Thoracic aorta (tissue), 2 donors: ENCODE measurements at places on chromosomes 13 and 19. TPM values are rescaled to one million over a fixed set of nuclear protein-coding genes. Genes with fewer than 3 reads are reported as not detected.

C1QTNF9 gene
- total RNA-seq = 0.41 TPM

UNC13A gene
- 7.7 TPM for total RNA-seq

VMAC gene
- 13.3 TPM for total RNA-seq

SLC1A6 gene
- total RNA-seq = not detected

SPIB gene
- total RNA-seq = not detected

ANGPTL8 gene
- not detected for total RNA-seq

ZSCAN4 gene
- total RNA-seq = not detected

RAB8A gene
- 40.5 TPM for total RNA-seq

SAFB2 gene
- total RNA-seq = 80.6 TPM

ATP8A2 gene
- total RNA-seq = 0.41 TPM

NKG7 gene
- 4.4 TPM for total RNA-seq

GJB6 gene
- not detected for total RNA-seq

GRCh38 chr19:51114087-51114729 is 6.0 kb upstream of the CTU1 start:
- DNase-seq = no peak
- H3K36me3 ChIP-seq = no peaks in the 10 kb centered on the region
- no peaks in the 10 kb centered on the region for H3K27me3 ChIP-seq

- H3K4me3 ChIP-seq = no peak overlapping the region
- peaks cover 4% of the 10 kb centered on the region for H3K4me1 ChIP-seq
- peaks cover 16% of the 10 kb centered on the region for H3K36me3 ChIP-seq
- no peak for DNase-seq
Observed at GRCh38 chr13:113630804-113631203, 27.2 kb downstream of the ATP4B start.

GRCh38 chr13:20363603-20364002 is 131.5 kb upstream of the GJB6 start:
- no peak overlapping the region for H3K27ac ChIP-seq
- no peak overlapping the region for H3K4me3 ChIP-seq
- no peak for DNase-seq
- no peaks in the 10 kb centered on the region for H3K36me3 ChIP-seq
- H3K27me3 ChIP-seq = no peaks in the 10 kb centered on the region

DNA sequence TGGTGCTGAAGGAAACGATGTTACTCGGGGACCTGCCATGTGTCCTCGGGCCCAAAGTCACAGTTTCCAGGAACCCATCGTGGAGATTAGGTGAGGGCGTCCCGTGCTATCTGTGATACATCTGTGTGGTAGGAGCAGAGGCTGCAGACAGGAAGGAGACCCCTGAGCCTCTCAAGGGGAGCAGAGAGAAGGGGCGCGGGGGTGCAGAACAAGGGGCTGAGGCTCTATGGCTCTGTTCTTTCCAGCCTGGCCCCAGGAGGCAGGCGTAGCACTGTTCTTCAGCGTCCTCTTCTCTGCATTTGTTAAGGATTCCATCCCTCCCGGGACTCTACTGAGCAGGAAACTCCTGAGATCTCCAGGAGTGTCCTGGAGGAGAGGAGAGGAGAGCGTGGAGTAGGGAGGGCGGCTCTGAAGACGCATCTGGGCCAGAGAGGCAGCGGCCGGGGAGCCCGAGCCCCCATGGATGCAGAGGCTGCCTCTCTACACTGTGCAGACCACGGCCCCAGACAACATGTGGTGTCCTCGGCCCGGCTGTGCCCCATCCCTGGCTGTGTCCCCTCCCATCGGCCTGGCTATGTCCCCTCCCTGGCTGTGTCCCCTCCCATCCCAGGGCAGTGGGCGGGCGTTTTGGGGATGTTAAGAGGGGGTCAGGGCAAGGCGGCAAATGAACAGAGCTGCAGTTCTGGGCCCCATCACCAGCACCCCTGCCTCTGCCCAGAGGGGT is 118.0 kb downstream of the ATP11A start:
- H3K4me3 ChIP-seq = no peak overlapping the region
- no peaks in the 10 kb centered on the region for H3K27me3 ChIP-seq
- no peak overlapping the region for H3K27ac ChIP-seq
- no peak for DNase-seq

GRCh38 chr19:45351401-45351952 is 10.9 kb downstream of the KLC3 start:
- no peak overlapping the region for H3K27ac ChIP-seq
- H3K4me3 ChIP-seq = no peak overlapping the region
- no peak for DNase-seq
- no peaks in the 10 kb centered on the region for H3K4me1 ChIP-seq
- peaks cover 10% of the 10 kb centered on the region for H3K36me3 ChIP-seq

DNA sequence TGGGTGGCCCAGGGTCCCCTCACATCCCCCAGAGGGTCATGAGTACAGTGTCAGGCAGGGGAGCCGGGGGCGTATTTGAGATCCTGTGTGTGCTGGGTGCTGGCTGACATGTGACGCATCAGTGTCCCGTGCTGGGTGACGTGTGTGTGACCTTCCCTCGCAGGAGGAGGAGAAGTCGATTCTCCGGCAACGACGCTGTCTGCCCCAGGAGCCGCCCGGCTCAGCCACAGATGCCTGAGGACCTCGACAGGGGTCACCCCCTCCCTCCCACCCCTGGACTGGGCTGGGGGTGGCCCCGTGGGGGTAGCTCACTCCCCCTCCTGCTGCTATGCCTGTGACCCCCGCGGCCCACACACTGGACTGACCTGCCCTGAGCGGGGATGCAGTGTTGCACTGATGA is 25.8 kb downstream of the PNPLA6 start:
- no peaks in the 10 kb centered on the region for H3K27me3 ChIP-seq
- H3K27ac ChIP-seq = no peak overlapping the region
- H3K4me1 ChIP-seq = no peaks in the 10 kb centered on the region

DNA sequence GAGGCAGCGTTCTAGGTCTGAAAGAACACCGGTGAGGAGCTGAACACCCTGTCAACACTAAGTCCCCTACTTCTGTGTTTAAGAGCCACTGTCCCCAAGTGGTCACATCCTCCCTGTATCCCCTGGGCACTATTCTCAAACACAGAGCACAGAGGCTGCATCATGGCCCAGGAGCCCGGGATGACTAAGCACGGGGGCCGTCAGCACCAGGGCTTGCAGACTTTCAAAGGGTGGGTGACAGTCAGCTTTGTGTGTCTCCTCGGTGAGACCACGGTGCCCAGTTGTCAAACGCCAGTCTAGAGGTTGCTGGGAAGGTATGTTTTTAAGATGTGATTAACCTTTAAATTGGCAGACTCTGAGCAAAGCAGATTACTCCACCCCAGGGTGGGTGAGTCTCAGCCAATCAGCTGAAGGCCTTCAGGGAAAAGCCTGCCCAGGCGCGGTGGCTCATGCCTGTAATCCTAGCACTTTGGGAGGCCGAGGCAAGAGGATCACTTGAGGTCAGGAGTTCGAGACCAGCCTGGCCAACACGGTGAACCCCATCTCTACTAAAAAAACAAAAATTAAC is 8.0 kb downstream of the MAP2K2 start:
- no peak for DNase-seq
- H3K4me3 ChIP-seq = no peak overlapping the region
- no peak overlapping the region for H3K27ac ChIP-seq
- no peaks in the 10 kb centered on the region for H3K27me3 ChIP-seq

- no peak overlapping the region for H3K27ac ChIP-seq
- H3K4me3 ChIP-seq = no peak overlapping the region
- no peaks in the 10 kb centered on the region for H3K36me3 ChIP-seq
Observed at GRCh38 chr13:50796463-50796862, 47.0 kb downstream of the DLEU7 start.

- peaks cover 18% of the 10 kb centered on the region for H3K36me3 ChIP-seq
- peaks cover 35% of the 10 kb centered on the region for H3K4me1 ChIP-seq
- no peak for DNase-seq
- peak overlapping the region; percentile 96 for H3K27ac ChIP-seq
Observed at GRCh38 chr19:41327576-41328156, 17.7 kb downstream of the CCDC97 start.

GRCh38 chr13:37495046-37495445 is 103.5 kb downstream of the POSTN start:
- DNase-seq = no peak
- no peaks in the 10 kb centered on the region for H3K36me3 ChIP-seq
- peaks cover 2% of the 10 kb centered on the region for H3K4me1 ChIP-seq

DNA sequence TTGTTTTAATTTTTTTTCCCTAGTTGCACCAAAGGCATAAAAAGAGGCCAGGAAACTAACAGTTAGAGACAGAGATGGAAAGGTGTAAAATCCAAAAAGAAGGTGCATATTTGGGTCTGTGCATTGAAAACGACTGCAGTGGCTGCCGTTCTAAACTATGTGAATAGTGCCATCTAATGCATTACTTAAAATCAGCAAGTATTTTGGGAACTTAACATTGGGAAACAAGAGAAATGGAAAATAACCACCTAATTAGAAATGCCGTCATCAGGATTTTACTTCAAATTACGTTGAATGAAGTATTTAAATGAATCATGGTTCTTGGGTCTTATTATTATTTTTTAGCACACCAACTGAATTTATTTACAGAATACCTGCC is 189.5 kb upstream of the MIR17HG start:
- H3K27ac ChIP-seq = no peak overlapping the region
- no peak overlapping the region for H3K4me3 ChIP-seq
- H3K36me3 ChIP-seq = no peaks in the 10 kb centered on the region
- H3K4me1 ChIP-seq = no peaks in the 10 kb centered on the region
- no peak for DNase-seq
- H3K27me3 ChIP-seq = no peaks in the 10 kb centered on the region

DNA sequence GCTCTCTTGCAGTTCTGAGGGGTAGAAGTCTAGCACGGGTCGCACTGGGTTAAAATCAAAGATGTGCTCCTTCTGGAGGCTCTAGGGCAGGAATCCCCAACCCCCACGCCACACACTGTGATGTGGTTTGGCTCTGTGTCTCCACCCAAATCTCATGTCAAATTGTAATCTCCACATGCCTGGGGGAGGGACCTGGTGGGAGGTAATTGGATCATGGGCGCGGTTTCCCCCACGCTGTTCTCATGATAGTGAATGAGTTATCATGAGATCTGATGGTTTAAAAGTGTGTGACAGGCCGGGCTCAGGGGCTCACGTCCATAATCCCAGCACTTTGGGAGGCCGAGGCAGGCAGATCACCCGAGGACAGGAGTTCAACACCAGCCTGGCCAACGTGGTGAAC is 26.6 kb upstream of the CALM3 start:
- no peak for DNase-seq
- H3K4me3 ChIP-seq = no peak overlapping the region
- no peaks in the 10 kb centered on the region for H3K36me3 ChIP-seq

DNA sequence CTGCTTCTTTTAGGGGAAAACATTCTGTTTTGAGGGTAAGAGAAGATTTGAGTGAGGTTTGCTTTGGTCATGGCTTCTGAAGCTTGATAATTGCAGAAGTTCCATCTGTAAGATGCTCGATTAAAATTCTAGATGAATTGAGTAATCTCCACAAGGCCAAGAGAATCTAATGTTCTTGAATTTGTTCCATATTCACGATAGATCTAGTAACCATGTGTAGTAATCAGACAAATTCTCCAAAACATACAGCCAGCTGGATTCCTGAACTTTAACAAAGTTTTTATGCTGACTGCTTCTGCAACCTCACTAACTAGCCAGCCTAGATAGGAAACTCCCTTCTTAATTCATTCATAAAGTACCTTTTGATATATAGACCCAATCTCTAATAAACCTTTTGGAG is 92.7 kb downstream of the COL4A2 start:
- H3K36me3 ChIP-seq = no peaks in the 10 kb centered on the region
- peak overlapping the region; percentile 99 for H3K27ac ChIP-seq
- no peak overlapping the region for H3K4me3 ChIP-seq
- DNase-seq = no peak
- H3K27me3 ChIP-seq = no peaks in the 10 kb centered on the region

DNA sequence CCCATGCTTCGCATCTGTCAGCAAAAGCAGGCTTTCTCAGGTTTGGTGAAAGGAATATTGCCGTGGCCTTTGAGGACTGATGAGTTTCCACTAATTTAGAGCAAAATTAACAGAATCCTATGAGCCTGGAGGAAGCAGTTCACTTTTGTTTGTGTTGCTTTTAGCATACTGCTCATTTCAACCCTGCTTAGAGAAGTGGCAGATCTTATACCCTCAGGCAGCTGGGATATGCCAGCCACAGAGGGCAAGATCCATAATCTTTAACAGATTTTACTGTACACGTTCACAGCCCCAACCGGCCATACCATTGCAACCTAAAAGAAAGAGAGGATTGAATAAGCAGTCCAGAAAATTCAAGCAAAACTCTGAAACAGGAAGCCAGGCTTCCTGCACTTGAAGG is 60.5 kb downstream of the COL4A2 start:
- no peak overlapping the region for H3K4me3 ChIP-seq
- H3K36me3 ChIP-seq = no peaks in the 10 kb centered on the region
- DNase-seq = no peak
- H3K27me3 ChIP-seq = no peaks in the 10 kb centered on the region
- peak overlapping the region; percentile 94 for H3K27ac ChIP-seq
- peaks cover 84% of the 10 kb centered on the region for H3K4me1 ChIP-seq

DNA sequence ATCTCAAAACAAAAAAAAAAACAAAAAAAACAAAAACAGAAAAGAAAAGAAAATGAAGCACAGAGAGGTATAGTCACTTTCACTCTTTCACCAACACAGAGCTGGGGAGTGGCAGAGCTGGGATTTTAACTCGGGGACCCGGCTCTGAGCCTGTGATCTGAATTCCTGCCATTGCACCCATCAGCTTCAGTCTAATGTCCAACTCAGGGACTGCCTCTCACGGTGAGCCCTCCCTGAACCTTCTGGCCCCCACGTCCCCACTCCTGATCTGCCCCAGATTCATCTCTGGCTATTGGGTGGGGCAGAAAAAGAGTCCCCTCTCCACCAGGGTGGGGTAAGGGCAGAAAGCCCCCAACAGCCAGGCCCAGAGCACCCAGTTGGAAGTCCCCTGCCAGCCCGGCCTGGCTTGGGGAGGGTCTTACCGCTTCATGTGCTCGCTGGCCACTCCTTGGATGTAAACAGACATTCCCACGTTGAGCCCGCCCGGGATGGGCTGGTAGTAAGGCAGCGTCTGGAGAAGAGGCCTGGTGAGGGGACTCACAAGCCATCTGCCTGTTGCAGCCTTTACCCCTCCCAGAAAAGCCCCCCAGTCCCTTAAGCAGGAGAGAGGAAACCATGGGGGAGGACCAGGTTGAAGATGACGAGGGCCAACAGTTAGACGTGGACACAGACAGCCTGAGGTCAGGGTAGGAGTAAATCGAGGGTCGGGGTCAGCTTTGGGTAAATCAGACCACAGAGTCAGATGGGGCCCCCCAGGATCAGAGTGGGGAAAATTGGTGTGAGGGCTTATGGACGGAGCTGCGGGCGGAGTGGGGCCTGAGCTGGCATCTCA is 520 bp downstream of the LGALS4 start:
- H3K36me3 ChIP-seq = peaks cover 20% of the 10 kb centered on the region
- H3K4me1 ChIP-seq = no peaks in the 10 kb centered on the region
- no peak overlapping the region for H3K4me3 ChIP-seq
- H3K27me3 ChIP-seq = no peaks in the 10 kb centered on the region
